ENCODE measurements at places on chromosomes 12 and 14. TPM values are rescaled to one million over a fixed set of nuclear protein-coding genes. Genes with fewer than 3 reads are reported as not detected.

POMT2 gene
- 14.3 TPM for total RNA-seq

EML5 gene
- total RNA-seq, result 3.7 TPM

GRCh38 chr14:89440986-89441909 is 24.2 kb upstream of the FOXN3 start:
- DNase-seq, result no peak
- H3K27ac ChIP-seq, result no peak overlapping the region
- H3K4me1 ChIP-seq, result peaks cover 33% of the 10 kb centered on the region
- H3K4me3 ChIP-seq, result no peak overlapping the region

GRCh38 chr12:7667125-7667524 is 1.4 kb upstream of the APOBEC1 start:
- no peaks in the 10 kb centered on the region for H3K4me1 ChIP-seq
- H3K27ac ChIP-seq, result no peak overlapping the region
- H3K36me3 ChIP-seq, result no peaks in the 10 kb centered on the region
- H3K4me3 ChIP-seq, result no peak overlapping the region

- H3K4me3 ChIP-seq, result no peak overlapping the region
- H3K4me1 ChIP-seq, result peaks cover 15% of the 10 kb centered on the region
- H3K27ac ChIP-seq, result peak overlapping the region; percentile 45
- H3K36me3 ChIP-seq, result peaks cover 6% of the 10 kb centered on the region
Measured at GRCh38 chr14:44928793-44929192, 33.0 kb downstream of the KLHL28 start.

DNA sequence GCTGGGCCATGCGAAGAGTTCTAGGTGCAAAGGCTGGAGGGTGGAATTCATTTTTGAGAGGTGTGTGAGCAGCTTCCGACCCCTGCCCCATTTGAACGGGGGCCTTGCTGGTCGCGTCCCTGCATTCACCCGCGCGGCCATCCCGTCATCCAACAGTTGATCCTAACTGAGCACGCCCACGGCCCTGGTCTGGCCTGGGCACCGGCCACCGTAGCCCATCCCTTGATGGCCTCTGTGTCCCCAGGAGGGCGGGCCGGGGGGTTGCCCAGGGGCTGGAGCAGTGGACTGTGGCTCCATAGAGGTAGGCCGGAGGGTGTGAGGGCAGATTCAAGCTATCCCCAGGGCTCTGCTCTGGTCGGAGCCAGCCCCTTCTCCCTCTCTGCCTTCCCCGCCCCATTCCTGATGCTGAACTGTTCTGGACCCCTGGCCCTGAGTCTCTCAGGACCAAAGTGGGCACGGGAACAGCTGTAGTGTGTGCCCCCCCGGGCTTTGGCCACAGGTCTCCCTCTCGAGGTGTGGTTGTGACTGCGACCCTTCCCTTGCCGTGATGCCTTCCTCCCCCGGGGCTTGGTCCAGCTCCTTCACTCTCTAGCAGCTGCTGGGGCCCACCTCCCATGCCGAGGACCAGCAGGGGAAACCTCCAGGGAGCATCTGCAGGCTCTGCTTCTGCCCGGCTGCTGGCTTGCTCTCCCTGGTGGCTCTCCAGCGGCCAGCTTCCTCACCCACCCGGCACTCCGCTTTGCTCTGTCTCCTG is 9.1 kb downstream of the MEG3 start:
- DNase-seq, result no peak
- no peaks in the 10 kb centered on the region for H3K36me3 ChIP-seq
- no peaks in the 10 kb centered on the region for H3K27me3 ChIP-seq
- H3K27ac ChIP-seq, result no peak overlapping the region
- H3K4me3 ChIP-seq, result no peak overlapping the region

DNA sequence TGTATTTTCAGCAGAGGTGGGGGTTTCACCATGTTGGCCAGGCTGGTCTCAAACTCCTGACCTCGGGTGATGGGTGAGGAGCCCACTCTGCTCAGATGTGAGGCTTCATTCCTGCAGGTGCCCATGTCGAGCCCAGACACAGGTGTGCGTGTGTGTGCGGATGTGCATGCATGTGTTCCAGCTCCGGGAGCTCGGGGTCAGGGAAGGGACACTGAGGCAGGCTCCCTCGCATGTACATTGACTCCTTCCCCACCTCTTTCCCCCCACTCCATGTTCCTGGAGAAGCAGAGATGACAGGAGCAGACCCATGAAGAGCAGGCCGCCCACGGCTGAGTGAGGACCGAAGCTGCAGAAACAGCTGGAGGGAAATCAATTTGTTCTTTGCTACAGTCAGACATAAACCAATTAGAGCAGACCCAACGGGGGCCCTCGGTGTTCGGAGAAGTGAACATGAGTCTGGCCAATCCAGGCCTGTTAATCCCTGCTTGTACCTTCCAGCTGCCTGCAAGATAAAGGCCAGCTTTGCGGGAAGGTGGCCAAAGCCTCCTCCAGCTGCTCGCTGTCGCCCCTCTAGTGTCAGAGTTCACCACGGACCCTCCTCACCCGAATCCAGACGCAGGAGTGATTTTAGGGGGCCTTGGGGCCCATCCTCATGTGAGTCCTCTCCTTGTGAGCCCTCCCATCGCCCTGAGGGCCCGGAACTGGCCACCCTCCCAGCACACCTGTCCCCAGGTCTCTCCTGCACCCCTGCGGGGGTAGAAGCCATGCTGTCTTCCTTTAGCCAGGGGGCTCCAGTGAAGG is 321.0 kb upstream of the RTL1 start:
- H3K4me3 ChIP-seq, result no peak overlapping the region
- no peak overlapping the region for H3K27ac ChIP-seq
- H3K27me3 ChIP-seq, result peaks cover 2% of the 10 kb centered on the region
- DNase-seq, result peak; percentile 29
- H3K36me3 ChIP-seq, result no peaks in the 10 kb centered on the region
- peaks cover 4% of the 10 kb centered on the region for H3K4me1 ChIP-seq

DNA sequence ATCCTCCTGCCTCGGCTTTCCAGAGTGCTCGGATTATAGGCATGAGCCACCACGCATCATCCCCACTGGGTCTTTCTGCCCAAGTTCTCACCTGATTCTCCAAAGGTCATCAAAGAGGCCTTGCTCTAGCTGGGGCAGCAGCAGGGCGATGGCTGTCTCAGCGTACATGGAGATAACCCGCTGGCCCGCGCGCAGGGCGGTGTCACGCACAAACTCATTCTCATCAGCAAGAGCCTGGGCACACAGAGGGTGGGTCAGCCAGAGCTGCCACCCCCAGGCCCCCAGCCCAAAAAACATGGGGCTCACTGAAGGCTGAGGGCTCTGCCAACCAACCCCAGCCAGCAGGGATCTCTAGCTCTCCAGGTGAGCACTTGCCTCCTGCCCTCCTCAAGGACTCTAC is 27.7 kb upstream of the RAB35 start:
- no peak for DNase-seq
- no peaks in the 10 kb centered on the region for H3K27me3 ChIP-seq
- H3K27ac ChIP-seq, result no peak overlapping the region

DNA sequence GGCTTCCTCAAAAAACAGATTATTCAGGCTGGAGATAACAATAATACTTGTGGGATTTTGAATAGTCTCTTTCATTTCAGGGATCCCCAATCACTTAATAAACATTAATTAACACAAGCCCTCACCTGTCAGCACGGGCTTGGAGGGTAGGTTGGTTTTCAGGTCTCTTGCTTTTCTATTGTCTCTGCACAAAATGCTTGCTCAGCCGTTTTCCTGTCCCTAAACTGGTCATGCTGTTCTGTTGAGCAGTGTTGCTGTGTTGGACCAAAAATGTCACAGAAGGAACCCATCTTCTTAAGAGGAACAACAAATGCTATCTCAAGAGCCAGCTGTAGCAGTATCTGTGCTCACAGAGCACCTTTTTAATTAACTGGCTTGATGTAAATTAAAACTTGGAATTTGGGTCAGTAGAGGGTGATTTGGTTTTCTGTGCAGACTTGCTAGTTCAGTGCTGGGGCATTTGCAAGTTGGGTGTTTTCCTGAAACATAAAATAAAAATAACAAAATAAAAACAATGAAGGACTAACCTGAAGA is 231.8 kb upstream of the CRY1 start:
- H3K36me3 ChIP-seq, result no peaks in the 10 kb centered on the region
- H3K27me3 ChIP-seq, result peaks cover 28% of the 10 kb centered on the region
- H3K27ac ChIP-seq, result no peak overlapping the region
- H3K4me3 ChIP-seq, result no peak overlapping the region
- DNase-seq, result no peak
- peaks cover 62% of the 10 kb centered on the region for H3K4me1 ChIP-seq

Measured in activated CD8-positive, alpha-beta memory T cell treated with anti-CD3 and anti-CD28 coated beads, Interleukin-2, amount 10 ng/mL, durations not matched to agents 7 days and 5 days (primary cell).